Pancreas (tissue), 10 donors: ENCODE measurements at places on chromosomes 12 and 14. TPM values are rescaled to one million over a fixed set of nuclear protein-coding genes. Genes with fewer than 3 reads are reported as not detected.

DNA sequence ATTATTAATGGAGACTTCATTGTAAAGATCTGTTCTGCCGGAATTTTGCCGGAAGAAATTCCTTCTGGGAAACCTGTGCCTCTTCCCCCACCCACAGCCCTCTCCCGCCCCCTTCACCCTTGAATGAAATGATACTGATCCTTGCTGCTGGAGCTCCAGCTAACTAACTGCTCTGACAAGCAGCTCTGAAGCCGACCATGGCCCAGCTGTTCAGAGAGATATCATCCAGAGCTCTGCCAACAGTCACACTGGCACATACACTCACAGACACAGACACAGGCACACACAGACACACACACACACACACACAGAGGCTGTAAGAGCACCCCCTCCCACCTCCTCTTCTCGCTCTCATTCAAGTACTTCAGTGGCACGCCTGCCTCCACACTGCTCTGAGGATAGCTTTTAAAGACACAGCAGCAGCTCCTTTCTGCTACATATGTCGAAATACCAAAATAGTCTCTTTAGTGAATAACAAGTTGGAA is 88.6 kb downstream of the R3HDM2 start:
- H3K36me3 ChIP-seq: no peaks in the 10 kb centered on the region
- no peaks in the 10 kb centered on the region for H3K4me1 ChIP-seq
- no peaks in the 10 kb centered on the region for H3K27me3 ChIP-seq
- no peak for DNase-seq
- H3K4me3 ChIP-seq: no peak overlapping the region

DNA sequence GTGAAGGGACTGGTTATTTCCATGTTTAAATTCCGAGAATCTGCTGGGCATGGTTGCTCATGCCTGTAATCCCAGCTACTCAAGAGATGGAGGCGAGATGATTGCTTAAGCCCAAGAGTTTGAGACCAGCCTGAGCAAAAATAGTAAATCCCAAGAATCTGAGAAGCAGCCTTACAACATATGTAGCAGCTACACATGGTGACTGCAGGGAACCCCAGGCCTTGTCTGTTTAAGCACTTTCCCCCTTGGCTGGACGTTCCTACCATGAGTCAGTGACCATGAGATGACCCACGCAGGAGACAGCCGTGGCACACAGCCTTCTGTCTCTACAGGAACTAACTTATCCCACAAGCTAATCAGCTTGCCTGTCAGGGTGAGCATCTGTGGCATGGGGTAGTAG is 5.5 kb upstream of the SLC24A4 start:
- DNase-seq: no peak
- H3K4me3 ChIP-seq: no peak overlapping the region
- H3K4me1 ChIP-seq: no peaks in the 10 kb centered on the region
- no peak overlapping the region for H3K27ac ChIP-seq

DNA sequence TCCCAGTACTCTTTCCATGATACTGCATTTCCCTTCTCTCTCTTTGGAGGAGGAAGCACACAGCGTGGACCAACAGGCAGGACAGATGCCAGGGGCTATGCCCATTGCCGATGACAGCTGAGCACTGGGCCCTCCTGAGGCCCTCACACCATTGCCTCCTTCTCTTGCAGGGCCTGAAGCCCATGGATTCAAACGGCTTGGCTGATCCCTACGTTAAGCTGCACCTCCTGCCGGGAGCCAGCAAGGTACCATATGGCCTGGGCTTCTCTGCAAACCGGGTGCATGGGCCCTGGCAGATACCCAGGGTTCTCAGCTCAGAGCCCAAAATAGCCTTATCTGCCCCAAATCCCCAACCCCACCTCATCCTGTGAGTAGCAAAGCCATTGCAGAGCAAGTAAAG is 25.2 kb upstream of the OAS1 start:
- no peak overlapping the region for H3K4me3 ChIP-seq
- H3K36me3 ChIP-seq: no peaks in the 10 kb centered on the region
- no peak for DNase-seq

DNA sequence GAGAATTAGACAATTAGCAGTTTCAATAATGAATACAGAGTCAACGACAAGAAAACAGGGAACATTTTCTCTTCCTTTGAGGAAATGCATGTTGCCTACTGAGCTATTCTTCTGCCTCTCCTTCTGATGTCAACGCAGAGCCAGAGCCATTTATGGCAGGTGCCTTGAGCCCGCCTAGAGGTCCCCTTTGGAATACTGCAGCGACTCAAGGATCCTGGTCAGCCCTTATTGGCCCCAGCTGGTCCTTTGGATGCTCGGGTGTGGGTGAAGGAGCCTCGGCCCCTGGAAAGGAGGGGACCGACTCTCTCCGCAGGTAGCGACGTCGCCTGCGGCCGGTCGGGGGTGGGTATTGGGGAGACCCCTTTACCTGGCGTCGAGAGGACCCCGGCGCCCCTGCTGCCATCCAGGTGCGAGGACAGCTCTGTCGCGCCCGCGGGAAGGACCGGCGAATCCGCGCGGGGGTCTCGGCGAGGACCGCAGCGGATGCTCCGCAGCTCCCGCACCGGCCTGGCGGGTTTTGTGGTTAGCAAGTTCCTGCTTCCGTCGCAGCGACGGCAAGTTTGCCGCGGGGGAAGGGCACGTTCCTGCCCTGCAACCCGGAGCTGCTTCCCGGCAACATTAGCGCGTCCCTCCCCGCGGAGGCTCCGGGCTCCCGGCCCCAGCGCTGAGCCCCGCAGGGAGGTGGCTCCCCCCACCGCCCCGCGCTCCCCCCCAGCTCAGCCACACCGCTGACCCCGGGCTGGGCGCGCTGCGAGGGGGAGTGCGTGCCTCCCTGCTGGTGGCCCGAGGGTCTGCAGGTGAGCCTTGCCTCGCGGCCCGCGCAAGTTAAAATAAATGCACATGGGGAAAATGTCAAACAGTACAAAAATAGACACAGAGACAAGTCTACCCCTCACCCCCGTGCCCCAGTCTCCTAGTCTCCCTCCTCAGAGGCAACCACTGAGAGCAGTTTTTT is at the start of gene MANSC1:
TSS of gene MANSC1 (minus strand) at position 532 of the 955 bp plus-strand sequence. CDS start 6,928 bp downstream, outside the sequence.
- H3K4me3 ChIP-seq: peak within 1 kb of the TSS; percentile 45
- no peaks in the 10 kb centered on the region for H3K27me3 ChIP-seq
- peak within 1 kb of the TSS; percentile 71 for H3K27ac ChIP-seq
- peak; percentile 75 for DNase-seq

- no peaks in the 10 kb centered on the region for H3K27me3 ChIP-seq
- no peak overlapping the region for H3K27ac ChIP-seq
- no peaks in the 10 kb centered on the region for H3K36me3 ChIP-seq
- DNase-seq: no peak
- H3K4me3 ChIP-seq: no peak overlapping the region
These were observed 39.8 kb upstream of the NRXN3 start for GRCh38 chr14:78130356-78130755.

The TMEM253 gene
- 0.58 TPM for total RNA-seq

The ASCL1 gene
- 0.21 TPM for total RNA-seq
